ENCODE measurements at places on chromosomes 3 and 15. TPM values are rescaled to one million over a fixed set of nuclear protein-coding genes. Genes with fewer than 3 reads are reported as not detected.

WDR93 gene
- under 0.01 TPM for total RNA-seq

RETNLB gene
- not detected for total RNA-seq

CSPG4 gene
- 15.3 TPM for total RNA-seq

TRANK1 gene
- 14.4 TPM for total RNA-seq

MUC4 gene
- total RNA-seq = under 0.01 TPM

RSRC1 gene
- total RNA-seq = 31.7 TPM

SYNPR gene
- total RNA-seq = not detected

NUDT16 gene
- total RNA-seq = 10.8 TPM

PRR20G gene
- not detected for total RNA-seq

ELL3 gene
- total RNA-seq = 3.9 TPM

PLCB2 gene
- under 0.01 TPM for total RNA-seq

EIF4G1 gene
- total RNA-seq = 198 TPM

LMAN1L gene
- not detected for total RNA-seq

COL6A5 gene
- total RNA-seq = not detected

SLC2A2 gene
- 0.09 TPM for total RNA-seq

NCKIPSD gene
- 9.2 TPM for total RNA-seq

All from smooth muscle cell of bladder (primary cell).